Effector CD4-positive, alpha-beta T cell (primary cell): ENCODE measurements at places on chromosomes 4 and X.

GRCh38 chrX:1885116-1885515, 270.3 kb downstream of the ASMT start:
- DNase-seq = no peak

DNA sequence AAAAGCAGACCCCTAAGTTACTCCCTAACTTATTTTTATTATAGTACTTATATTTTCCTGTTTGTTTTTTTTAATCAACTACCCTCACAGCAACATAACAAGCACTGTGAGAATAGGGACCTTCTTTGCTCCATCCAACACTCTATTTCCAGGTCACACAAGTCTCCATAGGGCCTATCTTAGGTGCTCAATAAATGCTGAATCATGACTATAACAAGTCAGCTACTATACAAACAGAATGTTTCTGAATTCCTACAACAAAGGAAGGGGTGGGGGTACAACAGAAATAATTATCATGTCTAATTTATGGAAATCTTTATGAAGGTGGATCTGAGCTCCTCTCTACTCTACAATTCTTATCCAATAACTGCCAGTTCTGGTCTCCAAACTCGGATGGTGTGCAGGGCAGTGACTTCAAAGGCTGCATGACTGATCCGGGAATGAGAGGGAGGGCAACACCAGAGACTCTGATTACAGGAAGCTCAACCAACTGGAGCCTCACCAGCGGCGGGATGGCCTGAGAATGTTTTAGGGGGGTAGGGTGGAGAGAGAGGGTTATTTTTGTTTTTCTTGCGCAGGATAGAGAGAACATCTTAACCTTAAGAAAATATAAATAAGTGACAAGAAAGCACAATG, 71.1 kb downstream of the HADH start:
- no peak for DNase-seq

DNA sequence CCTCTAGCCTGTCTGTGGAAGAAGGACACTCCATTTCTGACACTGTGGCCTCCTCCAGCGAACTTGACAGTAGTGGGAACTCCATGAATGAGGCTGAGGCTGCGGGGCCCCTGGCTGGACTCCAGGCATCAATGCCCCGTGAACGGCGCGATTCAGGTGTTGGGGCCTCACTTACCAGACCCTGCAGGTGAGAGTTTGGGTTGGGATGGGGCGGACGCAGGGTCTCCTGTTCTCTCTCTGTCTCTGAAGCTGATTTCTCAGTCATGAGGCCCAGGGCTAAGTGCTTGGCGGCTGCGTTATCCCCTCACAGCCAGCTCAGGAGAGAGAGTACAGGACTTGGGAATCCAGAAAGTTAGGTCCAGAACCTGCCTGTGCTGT, 71.0 kb downstream of the STARD8 start:
- no peak for DNase-seq

- no peak for DNase-seq
Measured at GRCh38 chr4:29052266-29052665, 1667.9 kb upstream of the PCDH7 start.

DNA sequence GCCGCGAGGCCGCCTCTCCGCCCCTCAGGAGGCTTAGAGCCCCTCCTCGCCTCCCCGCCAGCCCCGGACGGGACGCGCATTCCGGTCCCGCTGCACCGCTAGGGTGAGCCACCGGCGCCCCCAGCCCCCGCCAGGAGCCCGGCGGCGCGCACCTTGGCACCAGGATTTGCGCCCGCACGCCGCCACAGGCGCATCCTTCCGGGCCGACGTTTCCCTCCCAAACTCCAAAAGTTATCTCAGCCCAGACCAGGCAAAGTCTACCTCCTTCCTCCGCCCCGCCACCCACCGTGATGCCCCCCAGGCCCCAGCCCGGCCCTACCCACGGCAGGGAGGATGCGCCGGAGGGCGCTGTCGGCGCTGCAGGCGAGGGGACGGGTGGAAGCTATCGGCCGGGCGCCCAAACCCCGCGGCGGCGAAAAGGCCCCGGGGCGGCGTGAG, 538 bp downstream of the SCML2 start:
- no peak for DNase-seq

GRCh38 chr4:20723019-20723418, 22.8 kb downstream of the PACRGL start:
- DNase-seq = no peak

DNA sequence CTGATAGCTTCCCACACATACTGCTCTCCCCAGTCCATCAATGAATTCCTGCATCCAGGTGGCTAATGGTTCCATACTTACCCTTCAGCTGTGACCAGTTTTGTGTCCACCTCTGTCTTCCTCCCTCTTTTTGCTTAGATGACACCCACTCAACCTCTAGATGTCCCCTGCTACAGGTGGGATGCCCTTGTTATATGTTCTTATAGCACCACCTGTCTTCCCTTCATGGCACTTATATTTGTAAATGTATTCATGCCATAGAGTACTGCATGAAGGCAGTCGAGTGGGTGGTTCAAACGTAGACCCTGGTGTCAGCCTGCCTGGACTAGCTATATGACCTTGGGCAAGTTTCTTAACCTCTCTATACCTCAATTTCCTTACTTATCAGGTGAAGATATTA, 6.5 kb upstream of the USP46 start:
- DNase-seq = no peak

DNA sequence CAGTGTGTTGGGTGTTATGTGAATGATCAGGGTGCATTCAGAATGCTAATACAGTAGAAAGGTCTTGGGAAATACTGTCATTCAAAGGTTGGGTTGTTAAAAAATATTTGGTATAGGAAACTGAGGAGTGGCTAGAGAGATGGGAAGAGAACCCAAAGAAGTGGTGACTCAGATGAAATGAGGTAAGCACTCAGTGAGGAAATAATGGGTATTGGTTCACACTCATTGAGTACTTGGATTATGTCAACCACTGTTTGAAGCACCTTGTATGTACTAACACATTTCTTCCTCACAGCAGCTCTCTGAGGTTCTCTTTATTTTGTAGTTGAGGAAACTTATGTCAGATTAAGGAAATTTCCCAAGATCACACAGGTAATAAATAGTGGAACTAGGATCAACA, 40.8 kb upstream of the NUDT6 start:
- DNase-seq = no peak

- DNase-seq = no peak
Measured at GRCh38 chrX:133726642-133727041, 258.8 kb downstream of the GPC3 start.

DNA sequence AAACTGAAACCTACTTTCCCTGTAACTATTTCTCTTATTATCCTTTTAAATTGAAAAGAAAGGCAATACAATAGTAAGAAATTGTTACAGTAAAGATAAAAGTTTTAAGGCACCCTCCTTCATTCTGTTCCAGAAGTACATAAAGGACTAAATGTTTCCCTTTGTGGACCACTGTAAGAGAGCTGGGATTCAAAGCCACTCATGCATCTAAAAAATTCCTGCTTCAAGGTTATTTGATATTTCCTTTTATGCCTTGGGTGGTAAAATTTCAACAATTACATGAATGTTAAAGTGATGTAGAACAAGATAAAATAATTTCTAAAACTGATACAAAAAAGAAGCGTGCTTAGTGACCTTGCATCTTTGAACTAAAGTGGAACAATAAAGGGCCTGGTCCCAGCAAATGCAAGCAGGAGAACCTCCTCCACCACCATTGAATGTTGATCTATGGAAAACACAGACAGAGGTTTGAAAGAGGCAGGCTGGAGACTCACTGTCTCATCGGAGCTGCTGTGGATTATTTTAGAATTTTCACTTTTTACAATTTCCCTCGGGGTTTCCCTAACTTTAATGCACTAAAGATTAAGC, 42.3 kb upstream of the PRSS12 start:
- no peak for DNase-seq

- DNase-seq = no peak
Measured at GRCh38 chr4:172061204-172061603, 248.0 kb downstream of the GALNTL6 start.

DNA sequence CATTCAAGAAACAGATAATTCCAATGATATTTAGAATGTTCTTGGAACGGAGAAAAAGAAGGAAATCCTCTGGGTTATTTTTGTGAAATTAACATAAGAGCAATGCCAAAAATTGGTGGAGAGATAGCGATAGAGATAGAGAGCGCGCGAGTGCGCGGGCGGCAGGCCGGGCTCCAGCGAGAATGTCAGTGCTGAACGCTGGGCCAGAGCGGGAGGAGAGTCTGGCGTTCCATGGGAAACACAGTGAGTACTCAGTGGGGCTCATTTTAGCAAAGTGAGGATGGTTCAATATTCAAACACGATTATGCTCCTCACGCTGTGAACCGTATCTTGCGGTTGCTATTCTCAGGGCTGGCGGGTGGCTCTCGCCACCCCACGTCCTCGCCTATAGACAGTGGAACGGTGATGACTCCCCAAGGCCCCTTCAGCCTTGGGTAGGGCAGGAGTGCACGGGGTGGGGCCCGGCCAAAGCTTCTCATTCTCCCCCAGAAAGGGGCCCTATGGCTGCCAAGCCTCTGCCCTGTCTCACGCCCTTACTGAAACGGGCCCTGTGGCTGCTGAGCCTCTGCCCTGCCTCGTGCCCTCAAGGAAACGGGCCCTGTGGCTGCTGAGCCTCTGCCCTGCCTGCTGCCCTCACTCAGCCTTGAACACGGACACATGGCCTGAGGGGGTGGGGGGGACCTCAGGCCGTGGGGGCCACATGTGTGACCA, 16.9 kb downstream of the CPLX1 start:
- DNase-seq = no peak

- no peak for DNase-seq
Measured at GRCh38 chr4:76758290-76758882, 139.6 kb downstream of the SOWAHB start.

GRCh38 chr4:18695733-18696527, 674.4 kb upstream of the LCORL start:
- no peak for DNase-seq
